Activated CD4-positive, alpha-beta T cell treated with anti-CD3 and anti-CD28 coated beads, Interleukin-2, amount 10 ng/mL, durations not matched to agents 24 days and 14 days (primary cell): ENCODE measurements at places on chromosomes 6 and 20.

- peak; percentile 86 for DNase-seq
These were observed 8.8 kb upstream of the VSX1 start for GRCh38 chr20:25090492-25091429.

- DNase-seq, result peak; percentile 45
These were observed 134.8 kb downstream of the CD83 start for GRCh38 chr6:14252271-14252850.

GRCh38 chr6:22807818-22808217 is 238.5 kb downstream of the HDGFL1 start:
- DNase-seq, result no peak

GRCh38 chr20:35432430-35432735 is 5.6 kb downstream of the GDF5 start:
- no peak for DNase-seq

GRCh38 chr6:140713495-140713894 is 1339.0 kb upstream of the CITED2 start:
- DNase-seq, result no peak

DNA sequence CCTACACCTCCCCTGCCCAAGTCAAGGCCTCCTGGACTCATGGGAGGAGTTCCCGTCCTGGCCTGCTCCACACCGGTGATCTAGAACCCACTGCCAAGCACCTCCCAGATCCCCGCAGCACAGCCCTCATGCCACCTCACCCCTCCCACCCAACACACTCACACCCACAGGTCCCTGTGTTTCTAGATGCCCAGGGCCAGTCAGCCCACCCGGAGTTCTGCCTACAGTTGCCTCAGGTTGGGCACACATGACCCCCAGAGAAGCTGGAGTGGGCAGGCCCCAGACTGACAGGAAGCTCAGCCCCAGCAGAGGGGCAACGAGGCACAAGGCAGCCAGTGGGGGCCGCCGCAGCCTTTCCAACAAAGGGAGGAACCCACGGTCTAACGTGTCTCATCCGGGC is 29.6 kb downstream of the RRBP1 start:
- DNase-seq, result no peak

DNA sequence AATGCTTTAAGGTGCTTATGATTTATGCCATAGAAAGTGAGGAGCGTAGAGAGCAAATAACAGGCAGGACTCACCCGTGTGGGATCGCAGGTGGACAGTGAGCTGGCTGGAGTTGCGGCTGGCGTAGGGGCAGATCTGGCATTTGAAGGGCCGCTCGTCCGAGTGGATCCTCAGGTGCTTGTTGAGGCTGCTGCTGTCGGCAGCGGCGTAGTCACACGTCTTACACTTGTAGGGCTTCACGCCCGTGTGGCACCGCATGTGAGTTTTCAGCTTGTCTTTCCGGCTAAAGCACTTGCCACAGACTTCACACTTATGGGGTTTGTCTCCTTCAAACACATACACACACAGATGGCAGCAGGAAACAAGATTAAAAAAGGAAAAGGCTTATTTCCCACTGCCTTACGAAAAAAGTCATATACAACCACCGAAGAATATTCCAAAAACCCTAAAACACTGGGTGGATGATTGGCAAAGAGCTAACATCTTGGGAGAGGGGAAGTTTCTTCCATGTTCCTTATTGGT is 31.5 kb downstream of the ZFP64 start:
- DNase-seq, result no peak

GRCh38 chr6:55276745-55277530 is 50.3 kb upstream of the GFRAL start:
- DNase-seq, result peak; percentile 58

- no peak for DNase-seq
These were observed 95.5 kb downstream of the F13A1 start for GRCh38 chr6:6224933-6225486.

DNA sequence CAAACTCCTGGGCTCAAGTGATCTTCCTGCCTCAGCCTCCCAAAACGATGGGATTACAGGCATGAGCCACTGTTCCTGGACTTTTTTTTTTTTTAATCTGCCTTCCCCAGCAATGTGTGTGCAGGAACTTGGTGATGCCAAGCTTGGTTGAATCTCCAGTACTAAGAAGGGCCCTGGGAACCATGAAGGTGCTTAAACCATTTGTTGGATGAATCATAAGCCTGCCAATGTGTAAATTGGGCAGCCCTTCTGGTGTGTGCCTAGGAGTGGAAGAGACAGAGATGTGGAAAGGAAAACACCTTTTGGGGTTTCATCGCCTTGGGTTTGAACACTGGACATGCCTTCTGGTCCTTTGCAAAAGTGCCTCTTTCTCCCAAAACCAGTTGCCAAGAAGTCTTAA is 7.1 kb upstream of the SPO11 start:
- no peak for DNase-seq

GRCh38 chr6:158376631-158377081 is 64.4 kb downstream of the TULP4 start:
- DNase-seq, result no peak

- DNase-seq, result no peak
These were observed 78.1 kb upstream of the TRAF3IP2 start for GRCh38 chr6:111683749-111684267.

GRCh38 chr20:14800707-14801425 is 463.5 kb upstream of the FLRT3 start:
- no peak for DNase-seq

DNA sequence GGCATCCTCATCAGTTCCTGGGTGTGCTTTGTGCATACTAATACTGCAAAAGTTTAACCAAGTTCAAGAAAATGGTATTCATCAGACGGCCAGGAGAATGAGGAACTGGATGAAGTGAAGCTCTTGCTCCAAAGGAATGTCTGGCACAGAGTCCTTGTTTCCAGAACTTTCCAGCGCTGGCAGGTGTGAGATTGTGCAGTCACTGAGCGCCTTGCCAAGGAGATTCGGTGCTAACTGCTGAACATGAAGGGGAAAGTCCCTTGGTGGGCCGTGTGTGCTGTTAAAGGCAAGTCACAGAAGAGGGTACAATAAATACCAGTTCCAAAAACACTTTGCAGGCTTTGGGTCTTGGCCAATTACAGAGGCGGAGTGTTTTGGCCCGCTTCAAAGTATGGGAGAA is 262.3 kb upstream of the SOX4 start:
- DNase-seq, result no peak

- DNase-seq, result no peak
These were observed 161.4 kb downstream of the CD109 start for GRCh38 chr6:73857341-73857890.

- DNase-seq, result no peak
These were observed 8.5 kb upstream of the FABP7 start for GRCh38 chr6:122770835-122771601.

DNA sequence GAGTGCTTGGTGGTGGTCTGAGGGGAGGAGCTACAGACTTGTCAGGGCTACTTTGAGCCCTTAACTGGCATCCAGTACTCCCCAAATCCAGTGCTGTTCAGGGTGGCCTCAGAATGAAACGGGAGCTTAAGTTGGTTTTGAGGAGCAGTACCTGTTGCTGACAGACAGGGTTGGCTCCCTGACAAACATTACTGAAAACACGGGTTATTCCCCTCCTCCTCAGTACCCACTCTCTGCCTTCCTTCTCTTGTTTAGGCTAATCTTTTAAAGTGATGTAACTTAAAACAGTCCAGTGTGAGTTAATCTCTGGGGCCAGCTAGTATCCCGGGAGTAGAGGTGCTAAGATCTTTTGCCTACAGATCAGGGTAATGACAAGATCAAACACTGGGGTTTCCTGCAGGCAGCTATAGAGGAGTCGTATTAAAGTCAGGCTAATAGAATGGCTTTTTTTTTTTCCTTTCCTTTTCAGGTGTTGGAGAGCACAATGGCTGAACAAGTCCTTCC is 3.7 kb downstream of the TNFAIP3 start:
- peak; percentile 84 for DNase-seq

DNA sequence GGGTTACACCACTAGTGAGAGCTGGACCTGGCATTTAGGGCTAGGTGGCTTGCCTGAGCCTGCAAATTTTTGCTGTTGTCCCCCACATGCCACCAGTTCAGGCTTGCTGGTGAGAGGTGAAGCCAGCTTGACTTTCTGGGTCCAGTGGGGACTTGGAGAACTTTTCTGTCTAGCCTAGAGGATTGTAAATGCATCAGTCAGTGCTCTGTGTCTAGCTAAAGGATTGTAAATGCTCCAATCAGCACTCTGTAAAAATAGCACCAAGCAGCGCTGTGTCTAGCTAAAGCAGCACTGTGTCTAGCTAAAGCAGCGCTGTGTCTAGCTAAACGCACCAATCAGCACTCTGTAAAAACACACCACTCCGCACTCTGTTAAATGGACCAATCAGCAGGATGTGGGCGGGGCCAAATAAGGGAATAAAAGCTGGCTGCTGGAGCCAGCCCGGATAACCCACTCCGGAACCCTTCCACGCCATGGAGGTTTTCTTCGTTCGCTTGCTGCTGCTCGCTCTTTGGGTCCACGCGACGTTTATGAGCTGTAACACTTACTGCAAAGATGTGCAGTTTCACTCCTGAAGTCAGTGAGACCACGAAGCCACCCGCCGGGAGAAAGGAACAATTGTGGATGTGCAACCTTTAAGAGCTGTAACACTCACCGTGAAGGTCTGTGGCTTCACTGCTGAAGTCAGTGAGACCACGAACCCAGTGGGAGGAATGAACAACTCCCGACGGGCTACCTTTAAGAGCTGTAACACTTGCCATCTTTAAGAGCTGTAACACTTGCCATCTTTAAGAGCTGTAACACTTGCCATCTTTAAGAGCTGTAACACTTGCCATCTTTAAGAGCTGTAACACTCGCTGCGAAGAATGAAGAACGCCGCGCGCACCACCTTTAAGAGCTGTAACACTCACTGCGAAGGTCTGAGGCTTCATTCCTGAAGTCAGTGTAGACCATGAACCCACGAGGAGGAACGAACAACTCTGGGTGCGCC is 27.3 kb downstream of the GMPR start:
- no peak for DNase-seq

DNA sequence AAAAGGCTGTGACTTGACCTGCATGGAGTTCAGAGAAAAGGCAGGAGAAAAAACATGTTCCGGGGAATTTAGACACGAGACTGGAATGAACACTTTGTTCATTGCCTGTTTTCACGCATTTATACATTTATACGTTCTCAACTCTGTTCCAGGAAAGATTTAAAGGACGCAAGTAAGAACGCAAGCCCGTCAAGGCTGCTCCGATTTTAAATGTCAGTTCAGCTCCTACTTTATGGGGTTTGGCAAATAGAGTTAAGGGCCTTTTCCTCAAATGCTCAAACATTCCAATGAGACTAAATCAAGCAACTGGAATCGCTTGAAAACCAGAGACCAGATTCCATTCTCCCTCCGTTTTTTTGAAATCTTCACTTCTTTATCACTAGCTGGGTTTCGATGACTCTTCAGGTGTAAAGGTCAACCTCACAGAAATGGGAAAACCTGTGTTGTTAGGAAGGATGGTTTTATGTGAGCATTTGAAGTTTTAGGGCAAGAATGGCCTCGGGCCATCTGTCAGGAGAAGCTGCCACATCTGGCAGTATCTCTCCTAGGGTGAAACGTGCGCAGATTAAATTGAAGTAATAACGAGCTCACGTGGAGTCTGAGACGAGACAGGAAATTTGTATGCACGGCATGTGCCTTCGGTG is 24.9 kb downstream of the TTLL2 start:
- DNase-seq, result no peak

- DNase-seq, result no peak
These were observed 120.6 kb downstream of the LY86 start for GRCh38 chr6:6709106-6709505.

- no peak for DNase-seq
These were observed 105.0 kb downstream of the TIAM2 start for GRCh38 chr6:155100087-155100486.

DNA sequence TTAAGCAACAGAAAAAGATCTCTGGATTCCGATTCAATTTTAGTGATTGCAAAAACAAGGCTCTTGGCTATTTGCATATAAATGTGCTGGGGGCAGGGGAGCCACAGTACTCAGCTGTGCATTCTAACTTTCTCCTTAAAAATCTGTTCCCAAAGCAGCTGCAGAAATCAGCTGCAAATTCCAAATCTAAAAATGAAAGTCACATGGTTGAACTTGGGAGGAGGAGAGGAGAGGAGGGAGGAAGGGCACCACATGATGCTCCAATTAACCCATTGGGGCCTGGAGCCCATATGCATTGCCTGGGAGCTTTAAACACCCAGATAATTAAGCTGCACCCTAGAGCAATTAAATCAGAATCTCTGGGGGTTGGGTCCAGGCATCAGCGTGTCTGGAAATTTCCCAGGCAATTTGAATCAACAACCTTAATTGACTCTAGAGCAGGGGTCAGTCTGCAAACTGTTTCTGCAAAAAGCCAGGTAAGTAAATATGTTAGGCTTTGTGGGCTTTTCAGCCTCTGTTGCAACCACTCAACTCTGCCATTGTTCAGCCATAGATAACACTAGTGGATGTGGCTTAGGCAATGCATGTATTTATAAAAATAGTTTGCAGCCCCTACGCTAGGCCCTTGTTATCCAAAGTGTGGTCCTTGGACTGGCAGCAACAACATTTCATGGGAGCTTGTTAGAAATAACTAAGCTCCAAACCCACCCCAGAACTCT is 508.1 kb downstream of the KIF16B start:
- DNase-seq, result no peak

- DNase-seq, result no peak
These were observed 334.8 kb upstream of the MARCKS start for GRCh38 chr6:113522376-113522775.

DNA sequence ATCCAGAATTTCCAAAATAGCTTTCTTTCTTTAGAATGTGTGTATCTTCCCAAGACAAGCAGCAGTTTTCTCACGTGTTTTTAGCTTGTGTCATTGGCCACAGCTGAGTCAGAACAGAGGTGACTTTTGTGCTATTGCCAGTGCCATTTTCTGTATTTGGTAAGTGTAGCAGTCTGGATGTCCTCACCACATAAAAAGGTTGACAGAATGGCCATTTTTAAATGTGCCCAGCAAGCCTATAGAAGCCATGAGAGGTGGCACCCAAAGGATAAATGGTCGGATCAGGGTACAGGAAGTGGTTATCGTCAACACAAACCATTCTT is 269.5 kb upstream of the HSF2 start:
- no peak for DNase-seq

- DNase-seq, result no peak
These were observed 101.9 kb downstream of the CDH4 start for GRCh38 chr20:61354001-61354390.

- DNase-seq, result peak; percentile 94
These were observed 60.7 kb downstream of the TNFAIP3 start for GRCh38 chr6:137927777-137928218.

DNA sequence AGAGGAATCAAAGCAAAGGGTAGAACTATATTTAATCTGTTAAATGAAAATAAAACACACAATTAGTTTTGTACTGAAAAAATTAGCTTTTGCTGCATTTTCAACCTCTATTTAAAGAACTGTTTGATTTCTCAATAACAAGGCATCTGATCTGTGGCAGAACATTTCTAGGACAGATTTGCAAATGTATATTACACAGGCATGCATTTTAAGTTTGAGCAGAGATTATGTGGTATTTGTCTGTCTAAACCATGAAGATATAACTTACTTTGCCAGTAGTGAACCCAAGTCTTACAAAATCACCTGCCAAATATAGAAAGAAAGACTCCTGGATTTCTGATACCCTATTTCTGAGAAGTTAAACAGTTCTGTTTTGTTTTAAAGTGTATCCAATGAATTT is 71.9 kb downstream of the TFAP2B start:
- no peak for DNase-seq
